ENCODE measurements at places on chromosomes 6 and 20. TPM values are rescaled to one million over a fixed set of nuclear protein-coding genes. Genes with fewer than 3 reads are reported as not detected.
A peak's percentile ranks its signal among the peaks of the same experiment; 100 is the strongest.

DNA sequence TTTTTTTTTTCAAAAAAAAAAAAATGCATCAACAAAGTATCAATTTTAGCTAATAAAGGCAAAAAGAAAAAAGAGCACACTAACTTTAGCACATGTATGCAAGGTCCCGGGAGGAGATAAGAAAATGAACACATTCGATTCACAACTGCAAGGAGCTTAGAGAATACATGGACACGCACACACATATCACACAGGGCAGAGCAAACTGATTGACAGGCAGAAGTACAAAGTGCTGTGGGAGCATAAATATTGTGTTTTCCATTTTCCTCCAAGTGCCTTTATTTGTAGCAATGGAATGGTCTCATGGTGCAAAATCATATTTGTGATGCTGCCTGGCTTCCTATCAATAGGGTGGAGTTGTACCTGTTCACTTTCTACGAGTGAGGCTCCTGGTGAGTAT is 63.8 kb downstream of the SGK1 start:
- no peak overlapping the region for H3K4me3 ChIP-seq
- H3K36me3 ChIP-seq = no peaks in the 10 kb centered on the region

DNA sequence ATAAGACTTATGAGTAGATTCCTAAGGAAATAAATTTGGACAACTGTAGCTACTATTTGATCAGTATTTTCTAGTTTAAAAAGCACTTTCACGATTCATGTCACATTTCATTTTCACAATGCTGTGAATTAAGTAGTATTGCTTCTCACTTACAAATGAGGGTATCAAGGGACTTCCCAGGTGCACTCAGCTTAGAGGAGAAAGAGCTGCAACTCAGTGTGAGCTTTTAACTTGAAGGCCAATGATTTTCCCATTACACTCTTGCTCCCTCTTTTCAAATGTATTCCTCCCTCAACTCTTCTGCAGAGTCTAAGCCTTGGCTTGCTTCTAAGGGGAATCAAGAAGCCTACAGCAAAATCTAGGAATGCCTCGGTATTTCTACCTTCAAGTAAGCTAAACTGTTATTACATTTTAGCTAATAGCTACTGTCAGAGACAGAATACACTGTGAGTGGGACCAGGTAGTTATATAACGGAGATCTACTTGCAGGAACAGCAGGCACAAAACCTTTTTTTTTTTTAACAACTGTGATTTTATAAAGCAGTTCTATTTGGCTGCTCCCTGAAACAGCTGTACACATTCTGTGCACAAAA is 339.0 kb downstream of the SYNE1 start:
- no peak overlapping the region for H3K27ac ChIP-seq
- H3K36me3 ChIP-seq = peaks cover 11% of the 10 kb centered on the region
- no peak for DNase-seq

DNA sequence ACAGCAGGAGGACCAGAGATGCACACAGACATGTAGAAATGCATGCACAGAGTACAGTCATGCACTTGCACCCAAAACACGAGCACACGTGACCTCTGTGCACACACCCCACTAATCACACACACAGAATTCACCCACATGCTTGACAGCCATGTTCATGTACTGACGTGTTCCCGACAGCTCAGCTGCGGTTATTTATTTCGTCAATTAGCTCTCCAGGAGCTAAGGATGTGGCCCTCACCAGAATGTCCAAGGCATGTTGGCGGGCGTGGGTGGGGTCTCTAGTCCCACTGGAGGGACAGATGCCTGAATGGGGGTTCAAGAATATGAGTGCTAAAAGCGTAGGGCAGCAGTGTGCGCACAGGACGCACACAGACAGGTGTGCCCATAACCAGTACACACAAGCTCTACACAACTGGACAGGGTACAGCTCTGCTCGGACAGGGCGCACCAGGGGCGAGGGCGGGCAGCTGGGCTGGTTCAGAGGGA is 571 bp upstream of the PRPF6 start:
- peaks cover 13% of the 10 kb centered on the region for H3K36me3 ChIP-seq
- DNase-seq = no peak
- H3K27me3 ChIP-seq = no peaks in the 10 kb centered on the region
- H3K4me1 ChIP-seq = peaks cover 27% of the 10 kb centered on the region

PAK1IP1 gene
- total RNA-seq = 22.9 TPM

EPPIN gene
- total RNA-seq = not detected

VWA7 gene
- total RNA-seq = 0.28 TPM

TRIM15 gene
- total RNA-seq = not detected

SIRPB2 gene
- not detected for total RNA-seq

HDAC2 gene
- 116 TPM for total RNA-seq

DNA sequence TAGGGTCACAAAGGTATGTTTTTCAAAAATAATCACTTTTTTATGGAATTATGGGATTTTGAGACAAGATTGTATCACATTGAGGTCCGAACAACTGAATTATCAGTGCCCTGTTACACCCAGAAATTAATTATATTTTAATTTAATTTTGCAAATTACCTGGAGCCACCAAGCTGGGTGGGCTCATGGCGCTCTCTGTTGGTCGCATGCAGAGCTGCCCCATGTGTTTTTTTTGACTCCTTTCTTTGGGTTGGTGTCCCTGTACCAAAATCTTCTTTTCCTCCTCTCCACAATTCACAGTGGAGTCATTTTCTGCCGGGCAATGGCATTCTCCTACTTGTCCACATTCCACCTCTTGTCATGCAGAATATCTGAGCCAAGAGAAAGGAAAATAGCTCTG is 38.9 kb upstream of the FRMD1 start:
- H3K27me3 ChIP-seq = peaks cover 3% of the 10 kb centered on the region
- no peak overlapping the region for H3K4me3 ChIP-seq
- no peaks in the 10 kb centered on the region for H3K4me1 ChIP-seq
- no peak overlapping the region for H3K27ac ChIP-seq
- no peaks in the 10 kb centered on the region for H3K36me3 ChIP-seq

DNA sequence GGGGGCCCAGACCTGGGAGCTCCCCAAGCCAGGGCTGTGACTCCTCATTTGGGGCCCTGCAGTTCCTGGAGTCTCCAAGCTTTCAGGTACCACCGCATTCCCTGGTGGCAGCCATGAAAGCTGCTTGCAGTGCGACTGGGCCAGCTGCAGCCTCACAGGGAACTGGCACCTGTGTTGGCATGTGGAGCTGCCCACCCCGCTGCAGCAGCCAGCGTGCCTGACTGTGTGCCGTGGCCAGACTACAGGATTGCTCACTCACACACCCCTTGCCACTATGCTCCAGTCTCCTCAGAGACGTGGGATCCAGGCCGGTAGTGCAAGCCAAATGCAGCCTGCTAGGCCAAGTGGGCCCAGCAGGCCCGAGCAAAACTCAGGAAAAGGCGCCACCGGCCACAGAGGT is 450.7 kb downstream of the COL12A1 start:
- H3K27me3 ChIP-seq = no peaks in the 10 kb centered on the region
- H3K4me3 ChIP-seq = no peak overlapping the region

DNA sequence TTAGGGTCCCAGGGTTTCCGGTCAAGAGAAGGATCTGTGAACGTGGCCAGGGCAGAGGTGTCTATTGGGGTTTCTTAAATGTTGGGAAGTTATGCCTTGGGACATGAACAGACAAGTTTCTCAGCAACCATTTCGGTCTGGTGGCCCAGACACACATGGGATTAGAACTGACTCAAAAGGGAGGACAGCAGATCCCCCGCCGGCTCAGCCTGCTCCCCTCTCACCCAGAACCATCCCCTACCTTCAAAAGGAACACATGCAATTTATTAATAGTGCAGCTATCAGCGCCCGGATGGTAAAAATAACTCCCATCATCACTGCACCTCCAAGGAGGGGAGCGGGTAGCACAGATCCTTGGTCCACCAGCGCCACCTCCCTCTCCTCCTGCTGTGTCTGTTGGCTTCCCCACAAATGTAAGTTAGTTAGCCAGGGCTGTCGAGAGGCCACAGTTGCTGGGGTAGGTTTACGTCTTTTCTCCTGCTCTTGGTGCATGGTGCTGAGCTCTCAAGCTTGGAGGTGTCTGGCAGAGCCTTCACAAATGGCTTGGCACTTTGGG is 77.1 kb downstream of the TRAM2 start:
- H3K4me1 ChIP-seq = peaks cover 30% of the 10 kb centered on the region
- H3K27ac ChIP-seq = peak overlapping the region; percentile 64
- H3K27me3 ChIP-seq = no peaks in the 10 kb centered on the region
- DNase-seq = no peak
- peaks cover 49% of the 10 kb centered on the region for H3K36me3 ChIP-seq

GRCh38 chr6:37190159-37190535 is 20.2 kb downstream of the PIM1 start:
- DNase-seq = peak; percentile 44
- H3K27ac ChIP-seq = no peak overlapping the region

- H3K36me3 ChIP-seq = no peaks in the 10 kb centered on the region
- H3K4me1 ChIP-seq = no peaks in the 10 kb centered on the region
- H3K27ac ChIP-seq = no peak overlapping the region
Measured at GRCh38 chr20:59259946-59260345, 40.5 kb upstream of the EDN3 start.

DNA sequence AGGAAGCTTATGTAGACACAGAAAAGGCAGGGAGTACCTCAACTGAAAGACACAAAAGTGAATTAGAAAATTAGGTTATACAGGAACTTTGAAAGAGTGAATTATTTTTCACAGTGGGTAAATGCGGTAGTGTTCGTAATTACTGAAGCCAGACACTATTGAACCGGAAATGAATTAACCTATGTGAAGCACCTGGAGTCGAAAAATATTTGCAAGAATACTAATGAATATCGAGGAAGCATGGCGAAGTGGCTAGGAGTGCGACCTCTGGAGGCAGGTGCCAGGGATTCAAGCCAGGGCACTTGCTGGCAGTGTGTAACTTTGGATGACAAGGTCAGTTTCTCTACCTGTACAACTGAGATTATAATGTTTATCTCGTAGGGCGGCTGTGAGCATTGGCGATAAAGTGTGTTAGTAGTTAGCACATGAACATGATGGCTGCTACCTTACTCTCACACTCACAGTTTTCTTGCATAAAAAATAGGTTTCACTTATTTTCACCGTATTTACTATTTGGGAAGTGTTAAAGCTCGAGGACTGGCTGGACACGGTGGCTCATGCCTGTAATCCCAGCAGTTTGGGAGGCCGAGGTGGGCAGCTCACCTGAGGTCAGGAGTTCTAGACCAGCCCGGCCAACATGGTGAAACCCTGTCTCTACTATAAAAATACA is 567 bp upstream of the SLC18B1 start:
- H3K27me3 ChIP-seq = peaks cover 4% of the 10 kb centered on the region
- H3K4me3 ChIP-seq = peak overlapping the region; percentile 95
- 0 out of 2 replicates have a peak, but pooled peaks cover 2% of the 10 kb centered on the region for H3K36me3 ChIP-seq
- DNase-seq = peak; percentile 61

DNA sequence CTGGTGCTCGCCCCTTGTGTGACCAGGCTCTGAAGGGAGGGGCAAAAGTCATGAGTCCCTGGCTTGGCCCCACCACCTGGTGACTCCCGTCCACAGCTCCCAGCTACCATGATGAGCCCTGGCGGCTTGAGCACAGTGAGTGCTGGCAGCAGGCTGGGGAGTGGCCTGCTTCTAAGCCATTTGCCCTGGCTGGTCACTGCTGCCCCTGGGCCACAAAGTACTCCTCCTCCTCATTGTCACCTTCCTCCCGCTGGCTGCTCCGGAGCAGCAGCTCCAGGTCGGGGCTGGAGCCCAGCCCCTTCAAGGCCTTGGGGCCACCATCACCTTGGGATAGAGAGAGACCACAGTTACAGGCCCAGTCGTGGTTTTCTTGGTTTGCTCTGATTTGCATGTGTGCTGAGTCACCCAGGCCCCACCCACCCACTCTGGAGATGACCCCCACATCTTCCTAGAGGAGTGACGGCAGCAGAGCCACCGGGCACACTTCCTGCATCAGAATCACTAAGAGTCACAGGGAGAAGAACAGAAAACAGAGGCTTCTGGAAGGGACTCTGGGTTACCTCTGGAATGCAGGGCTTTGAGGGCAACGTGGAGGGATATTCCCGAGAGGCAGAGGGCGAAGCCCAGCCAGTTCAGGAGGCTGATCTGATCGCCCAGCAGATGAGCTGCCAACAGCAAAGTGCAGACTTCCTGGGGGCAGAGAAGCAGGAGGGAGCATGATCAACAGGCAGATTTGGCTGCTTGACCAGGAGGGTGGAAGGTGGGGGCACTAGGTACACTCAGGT is 42.1 kb upstream of the CDH22 start:
- H3K4me3 ChIP-seq = no peak overlapping the region
- H3K27me3 ChIP-seq = no peaks in the 10 kb centered on the region
- H3K4me1 ChIP-seq = peaks cover 12% of the 10 kb centered on the region
- H3K27ac ChIP-seq = peak overlapping the region; percentile 90
- peak; percentile 93 for DNase-seq
- H3K36me3 ChIP-seq = peaks cover 14% of the 10 kb centered on the region

GRCh38 chr6:44264154-44265006 is 971 bp downstream of the NFKBIE start:
- peak overlapping the region; percentile 75 for H3K27ac ChIP-seq
- H3K4me1 ChIP-seq = peaks cover 22% of the 10 kb centered on the region
- H3K4me3 ChIP-seq = peak overlapping the region; percentile 90
- peaks cover 12% of the 10 kb centered on the region for H3K27me3 ChIP-seq
- peak; percentile 31 for DNase-seq
- peaks cover 7% of the 10 kb centered on the region for H3K36me3 ChIP-seq

DAAM2 gene
- 13.1 TPM for total RNA-seq

PREP gene
- total RNA-seq = 22.8 TPM

GRCh38 chr6:11166948-11167347 is 55.4 kb upstream of the ERVFRD-1 start:
- no peaks in the 10 kb centered on the region for H3K36me3 ChIP-seq
- no peak overlapping the region for H3K27ac ChIP-seq
- H3K4me1 ChIP-seq = no peaks in the 10 kb centered on the region
- DNase-seq = no peak
- no peaks in the 10 kb centered on the region for H3K27me3 ChIP-seq

- no peaks in the 10 kb centered on the region for H3K27me3 ChIP-seq
- H3K4me1 ChIP-seq = no peaks in the 10 kb centered on the region
- no peak overlapping the region for H3K4me3 ChIP-seq
- H3K27ac ChIP-seq = no peak overlapping the region
- no peaks in the 10 kb centered on the region for H3K36me3 ChIP-seq
Measured at GRCh38 chr6:118017301-118017848, 110.3 kb downstream of the SLC35F1 start.

BMP6 gene
- total RNA-seq = 0.28 TPM

DNA sequence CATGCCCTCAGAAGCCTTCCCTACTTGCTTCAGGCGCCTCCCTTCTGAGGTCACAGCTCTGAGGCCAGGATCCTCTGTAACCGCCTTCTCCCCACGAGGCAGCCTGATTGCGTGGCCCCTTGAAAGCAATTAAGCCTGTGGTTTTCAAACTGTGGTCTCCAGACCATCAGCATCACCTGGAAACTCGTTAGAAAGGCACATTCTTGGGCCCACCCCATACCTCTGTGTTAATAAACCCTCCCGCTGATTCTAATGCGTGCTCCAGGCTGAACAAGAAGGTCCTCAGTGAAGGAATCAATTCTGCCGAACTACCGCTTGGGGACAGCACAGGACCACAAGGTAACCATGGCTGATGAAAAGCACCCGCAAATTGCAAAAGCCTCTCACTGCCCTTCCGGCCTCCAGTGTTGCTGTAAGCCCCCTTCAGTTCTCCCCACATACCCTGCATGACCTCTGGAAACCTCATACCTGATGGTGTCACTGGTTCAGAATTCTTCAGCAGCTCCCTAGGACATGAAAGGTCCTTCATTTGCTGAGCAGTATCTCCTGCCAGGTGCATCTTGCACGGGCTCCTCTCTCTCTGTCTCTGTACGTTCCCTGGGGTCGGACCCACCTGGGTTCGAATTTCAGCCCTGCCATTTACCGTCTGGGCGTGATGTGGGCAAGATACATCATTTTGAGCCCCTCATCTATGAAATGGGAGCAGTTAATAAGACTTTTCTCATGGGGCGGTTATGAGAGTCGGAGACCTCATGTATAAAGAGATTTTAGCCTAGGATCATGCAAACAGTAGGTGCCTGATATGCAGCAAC is 93.3 kb upstream of the RNF24 start:
- no peaks in the 10 kb centered on the region for H3K27me3 ChIP-seq
- H3K4me3 ChIP-seq = no peak overlapping the region
- no peaks in the 10 kb centered on the region for H3K36me3 ChIP-seq
- peak; percentile 88 for DNase-seq

TMC2 gene
- total RNA-seq = not detected
